ENCODE measurements at places on chromosomes 2 and 18. TPM values are rescaled to one million over a fixed set of nuclear protein-coding genes. Genes with fewer than 3 reads are reported as not detected.

Gene MYL12A
- total RNA-seq, result 705 TPM

Gene ALPP
- 0.09 TPM for total RNA-seq

Gene MAL
- 2.4 TPM for total RNA-seq

Gene MFSD2B
- total RNA-seq, result 0.18 TPM

Gene CTAGE1
- not detected for total RNA-seq

Gene ACADL
- 5.2 TPM for total RNA-seq

Gene SP100
- 23.6 TPM for total RNA-seq

Gene ACMSD
- not detected for total RNA-seq

Gene CELF4
- total RNA-seq, result 0.18 TPM

Gene FER1L5
- total RNA-seq, result 0.98 TPM

Gene PMAIP1
- total RNA-seq, result 27.4 TPM

Gene CCDC150
- 4.6 TPM for total RNA-seq

Gene MC4R
- 0.62 TPM for total RNA-seq

Gene NEMP2
- total RNA-seq, result 7.1 TPM

Gene TMEM214
- 31.3 TPM for total RNA-seq

Gene DNER
- total RNA-seq, result 1.9 TPM

Gene C2orf80
- not detected for total RNA-seq

Gene CPO
- total RNA-seq, result 0.13 TPM

Gene RAB10
- total RNA-seq, result 50.5 TPM

Gene ASXL3
- 8.2 TPM for total RNA-seq

Gene SLC9A4
- 0.04 TPM for total RNA-seq

Gene ESPNL
- 2.9 TPM for total RNA-seq

Gene CRYBA2
- total RNA-seq, result not detected

Gene HRH4
- 0.09 TPM for total RNA-seq

Gene RBKS
- total RNA-seq, result 0.80 TPM

Gene CCDC74B
- total RNA-seq, result 1.5 TPM

Gene G6PC2
- not detected for total RNA-seq

Gene RAB17
- total RNA-seq, result 0.93 TPM

Gene ERFE
- 6.1 TPM for total RNA-seq

Gene RIT2
- not detected for total RNA-seq

Gene HYCC2
- total RNA-seq, result 7.8 TPM

Gene UGT1A8
- total RNA-seq, result not detected

Gene CROCC2
- total RNA-seq, result 0.04 TPM

Gene IL18RAP
- total RNA-seq, result 0.35 TPM

Gene CFC1
- not detected for total RNA-seq

Gene MGAT5
- total RNA-seq, result 24.5 TPM

Gene OTOF
- total RNA-seq, result 10.6 TPM

Gene AP1S3
- total RNA-seq, result 0.31 TPM

Gene SNRNP27
- 62.6 TPM for total RNA-seq

Gene GPR17
- total RNA-seq, result 0.53 TPM

Gene MERTK
- total RNA-seq, result 4.9 TPM

Gene SPTBN1
- total RNA-seq, result 275 TPM

Gene HDLBP
- total RNA-seq, result 332 TPM

Gene L3MBTL4
- total RNA-seq, result 4.2 TPM

Gene CHRNG
- 77.7 TPM for total RNA-seq

Gene RAD51AP2
- under 0.01 TPM for total RNA-seq

Gene MTIF2
- total RNA-seq, result 22.0 TPM

Gene ADAM23
- total RNA-seq, result 4.1 TPM

Gene NYAP2
- total RNA-seq, result 0.40 TPM

Gene RAB27B
- 0.80 TPM for total RNA-seq

Gene FAM237A
- total RNA-seq, result not detected

Gene HOXD3
- 3.1 TPM for total RNA-seq

Gene WDR75
- total RNA-seq, result 39.6 TPM

Gene EML6
- total RNA-seq, result 18.8 TPM

Gene CIB4
- total RNA-seq, result not detected

Gene KCNG3
- 0.09 TPM for total RNA-seq

Gene EHBP1
- 41.1 TPM for total RNA-seq

Gene NEU4
- 6.7 TPM for total RNA-seq

Gene ANKRD30BL
- 0.22 TPM for total RNA-seq

Gene POTEJ
- total RNA-seq, result 0.04 TPM
